ENCODE measurements at places on chromosomes 1 and 21.

GRCh38 chr1:38818175-38818976 lies 41.2 kb downstream of the RRAGC start:
- peak; percentile 94 for DNase-seq

- DNase-seq, result no peak
Observed at GRCh38 chr1:214460304-214460916, 91.0 kb downstream of the PTPN14 start.

- DNase-seq, result no peak
Observed at GRCh38 chr1:94974824-94975223, 47.9 kb upstream of the CNN3 start.

- no peak for DNase-seq
Observed at GRCh38 chr1:2778220-2778592, 23.3 kb downstream of the TTC34 start.
